ENCODE measurements at places on chromosomes 12 and 14. TPM values are rescaled to one million over a fixed set of nuclear protein-coding genes. Genes with fewer than 3 reads are reported as not detected.

The COCH gene
- total RNA-seq: 30.0 TPM

The OAS1 gene
- not detected for total RNA-seq

The SYCP3 gene
- 0.07 TPM for total RNA-seq

The SERPINA10 gene
- total RNA-seq: not detected

The PIK3C2G gene
- total RNA-seq: not detected

The FOXG1 gene
- 0.29 TPM for total RNA-seq

The PRH2 gene
- not detected for total RNA-seq

The CCDC38 gene
- total RNA-seq: not detected

DNA sequence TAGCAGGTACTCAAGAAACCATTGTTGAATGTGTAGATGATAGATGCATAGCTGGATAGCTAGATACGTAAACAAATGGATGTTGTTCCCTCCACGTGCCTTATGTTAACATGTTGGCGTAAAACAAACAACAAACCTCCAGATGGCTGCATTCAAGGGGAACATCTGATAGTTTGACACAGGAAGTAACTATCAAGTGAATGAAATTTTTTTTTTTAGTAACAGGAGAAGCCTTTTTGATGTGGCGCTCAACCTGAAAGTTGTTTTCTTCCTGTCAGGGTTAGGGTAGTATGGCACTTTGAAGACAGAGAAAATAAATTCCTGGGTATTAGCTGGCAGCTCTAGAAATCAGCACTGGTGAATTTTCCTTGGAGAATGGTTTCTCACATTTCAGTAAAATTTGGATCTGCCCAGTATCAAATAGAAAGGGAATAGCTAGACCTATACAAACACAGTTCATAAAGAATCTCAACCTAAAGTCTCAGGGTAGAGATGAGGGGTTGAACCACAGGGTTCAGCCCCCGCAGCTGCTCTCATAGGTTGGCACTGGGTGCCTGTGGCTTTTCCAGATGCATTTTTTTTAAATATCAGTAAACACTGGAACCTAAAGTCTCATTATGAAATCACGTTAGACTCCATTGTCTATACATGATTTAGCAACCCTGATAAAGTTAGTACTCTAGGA lies 18.8 kb upstream of the RAP1B start:
- no peak for DNase-seq

- DNase-seq: no peak
Measured at GRCh38 chr12:108313606-108314351, 25.3 kb downstream of the CMKLR1 start.

DNA sequence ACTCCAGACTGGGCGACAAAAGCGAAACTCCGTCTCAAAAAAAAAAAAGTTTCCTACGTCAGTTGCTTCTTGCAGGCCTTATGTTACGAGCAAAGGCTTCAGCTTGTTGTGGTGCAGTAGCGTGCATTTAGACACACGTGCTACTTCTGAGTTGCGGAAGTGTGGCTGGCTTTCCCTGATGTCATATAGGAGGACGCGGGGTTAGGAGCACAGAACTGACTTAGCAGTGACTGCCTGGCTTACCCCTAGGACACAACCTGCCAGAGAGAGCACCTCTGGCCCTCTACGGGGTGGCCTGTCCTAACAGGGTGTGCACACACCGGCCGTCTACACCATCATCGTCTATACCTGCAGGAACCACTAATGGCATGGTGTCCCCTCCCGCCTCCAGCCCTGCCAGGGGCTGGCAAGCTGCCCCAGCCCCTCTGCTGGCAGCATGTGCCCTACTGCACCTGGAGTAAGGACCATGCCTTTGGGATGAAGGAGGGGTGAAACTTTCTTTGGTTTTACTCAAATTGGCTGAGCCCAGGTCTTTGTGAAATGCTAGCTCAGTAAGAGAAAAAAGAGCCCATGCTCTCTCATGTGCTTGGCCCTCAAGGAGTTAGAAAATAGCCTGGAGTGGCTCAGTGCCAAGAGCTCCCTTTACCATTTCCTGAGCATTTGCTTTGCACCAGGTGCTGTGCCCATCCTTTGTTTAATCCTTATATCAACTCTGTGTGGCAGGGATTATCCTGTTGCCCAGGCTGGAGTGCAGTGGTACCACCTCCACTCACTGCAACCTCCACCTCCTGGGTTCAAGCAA lies 1.7 kb upstream of the GPR68 start:
- DNase-seq: no peak

GRCh38 chr14:75244121-75244520 lies 34.5 kb upstream of the FOS start:
- no peak for DNase-seq

- DNase-seq: no peak
Measured at GRCh38 chr14:71290960-71291466, 383.8 kb downstream of the PCNX1 start.

GRCh38 chr14:59630288-59630963 lies 53.8 kb upstream of the CCDC175 start:
- peak; percentile 68 for DNase-seq

GRCh38 chr12:92109613-92110012 lies 36.0 kb downstream of the BTG1 start:
- DNase-seq: no peak

- no peak for DNase-seq
Measured at GRCh38 chr12:93369505-93369904, 8.2 kb upstream of the NUDT4 start.

DNA sequence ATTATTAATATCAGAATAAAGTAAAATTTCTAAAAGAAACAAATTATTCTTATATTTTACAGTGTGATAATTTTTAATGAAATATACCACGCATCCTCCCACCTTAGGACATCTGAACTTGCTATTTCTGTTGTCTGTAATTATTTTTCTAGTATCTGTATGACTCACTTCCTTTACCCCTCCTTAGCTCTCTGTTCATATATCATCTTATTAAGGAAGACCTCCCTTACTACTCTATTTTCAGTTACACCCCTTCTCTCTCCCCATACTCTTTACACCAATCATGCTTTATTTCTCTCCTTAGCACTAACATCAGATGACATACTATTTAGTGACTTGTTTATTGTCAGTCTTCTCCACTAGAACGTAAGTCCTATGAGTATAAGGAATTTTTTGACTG lies 34.2 kb upstream of the C12orf50 start:
- no peak for DNase-seq

GRCh38 chr12:169528-170370 lies 44.2 kb downstream of the SLC6A12 start:
- no peak for DNase-seq

DNA sequence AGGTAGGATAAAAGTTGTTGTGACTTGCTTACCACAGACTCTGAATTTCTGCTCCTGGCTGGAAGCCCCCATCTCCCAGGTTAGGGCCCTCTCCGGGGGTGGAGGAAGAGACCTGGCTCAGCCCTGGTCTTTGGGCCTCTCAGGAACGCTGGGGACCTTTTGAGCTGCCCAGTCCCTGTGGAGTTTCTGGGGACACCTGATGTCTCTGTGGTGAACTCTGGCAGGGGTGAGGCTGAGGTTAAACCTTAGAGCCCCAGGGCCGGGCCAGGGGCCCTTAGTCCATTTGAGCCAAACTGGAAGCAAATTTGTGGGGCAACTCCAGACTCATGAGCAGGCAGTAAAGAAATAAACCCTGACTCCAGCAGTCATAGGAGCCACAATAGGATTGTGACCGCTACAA lies 112.1 kb downstream of the ADGRD1 start:
- no peak for DNase-seq

- DNase-seq: peak; percentile 75
Measured at GRCh38 chr14:104132981-104133380, 5.4 kb upstream of the KIF26A start.

DNA sequence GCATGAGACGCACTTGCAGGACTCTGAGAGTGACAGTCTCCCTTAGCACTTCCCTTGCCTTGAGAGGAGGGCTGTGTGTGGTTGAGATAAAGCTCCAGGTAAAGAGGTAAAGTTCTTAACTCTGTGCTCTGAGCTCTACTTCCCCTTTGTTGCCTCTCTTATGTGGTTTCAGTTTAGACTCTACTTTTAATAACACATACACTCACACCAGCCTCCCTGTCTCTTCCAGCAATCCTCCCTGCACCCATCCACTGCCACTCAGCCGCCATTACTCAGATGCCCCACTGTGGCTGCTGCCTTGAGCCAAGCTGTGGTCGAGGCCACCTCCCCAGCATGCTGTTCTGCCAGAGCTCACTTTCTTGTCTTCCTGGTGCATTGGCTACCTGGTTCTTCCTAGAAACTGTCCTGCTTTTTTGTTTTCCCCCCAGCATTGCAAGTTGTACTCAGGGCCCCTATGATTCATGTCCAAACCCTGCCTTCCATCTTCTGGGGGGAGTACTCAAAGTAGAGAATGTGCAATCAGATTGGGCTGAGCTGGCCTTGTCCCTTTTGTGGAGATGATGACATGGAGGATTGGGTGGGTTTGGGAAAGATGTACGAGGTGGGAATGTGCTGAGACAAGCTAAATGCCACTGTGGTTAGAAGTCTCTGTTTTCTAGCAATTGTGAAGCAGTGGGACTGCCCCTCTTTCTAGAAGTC lies 115.5 kb upstream of the PARP11 start:
- no peak for DNase-seq

GRCh38 chr14:49622022-49622607 lies 1.5 kb downstream of the MGAT2 start:
- DNase-seq: no peak

GRCh38 chr12:130461447-130461815 lies 123.7 kb downstream of the PIWIL1 start:
- DNase-seq: no peak

- no peak for DNase-seq
Measured at GRCh38 chr14:32370714-32371113, 41.6 kb downstream of the AKAP6 start.

DNA sequence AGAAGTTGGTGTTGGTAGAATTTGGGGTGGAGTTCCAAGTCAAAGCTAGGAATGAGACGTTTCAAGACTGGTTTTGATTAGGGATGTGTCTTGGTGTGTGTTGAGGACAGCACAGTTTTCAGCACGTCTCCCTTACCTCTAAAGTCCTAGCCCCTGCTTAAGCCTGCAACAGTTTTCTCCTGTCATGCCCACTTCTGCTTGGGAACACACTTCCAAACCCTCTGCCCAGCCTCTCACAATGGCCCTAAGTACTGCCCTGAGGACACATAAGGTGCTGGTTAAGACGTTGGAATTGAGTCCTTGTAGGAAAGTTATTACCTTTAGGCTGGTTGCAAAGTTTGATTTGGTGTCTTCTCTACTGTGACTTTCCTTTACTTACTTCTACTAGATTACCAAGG lies 710 bp upstream of the BMAL2 start:
- no peak for DNase-seq

GRCh38 chr14:81138429-81138828 lies 82.3 kb downstream of the GTF2A1 start:
- no peak for DNase-seq

DNA sequence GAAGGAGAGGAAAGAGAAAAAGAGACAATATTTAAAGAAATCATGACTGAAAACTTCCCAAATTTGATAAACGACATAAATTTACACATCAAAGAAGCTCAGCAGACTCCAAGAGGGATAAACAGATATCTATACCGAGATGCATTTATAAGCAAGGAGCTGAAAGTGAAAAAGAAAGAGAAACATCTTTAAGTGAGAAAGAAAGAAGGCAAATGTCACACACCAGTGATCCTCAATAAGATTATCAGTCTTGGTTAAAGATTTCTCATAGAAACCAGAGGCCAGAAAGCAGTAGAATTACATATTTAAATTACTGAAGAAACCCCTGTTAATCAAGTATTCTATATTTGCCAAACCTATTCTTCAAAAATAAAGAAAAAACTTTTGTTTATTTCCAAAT lies 424.2 kb downstream of the SLC16A7 start:
- DNase-seq: no peak

- DNase-seq: no peak
Measured at GRCh38 chr12:112179341-112179740, 54.0 kb downstream of the TRAFD1 start.

DNA sequence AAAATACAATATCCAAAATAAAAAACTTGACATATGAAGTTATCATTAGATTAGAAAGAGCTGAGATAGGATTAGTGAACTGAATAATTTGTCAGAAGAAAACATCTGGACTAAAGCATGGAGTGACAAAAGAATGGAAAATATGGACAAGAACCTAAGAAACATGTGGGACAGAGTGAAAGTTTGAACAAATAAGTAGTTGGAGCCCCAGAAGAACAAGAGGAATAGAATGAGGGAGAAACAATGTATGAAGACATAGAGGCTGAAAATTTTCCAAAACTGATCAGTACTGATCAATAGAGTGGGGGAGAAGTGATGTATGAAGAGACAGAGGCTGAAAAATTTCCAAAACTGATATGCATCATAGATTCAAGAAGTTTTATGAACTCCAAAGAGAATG lies 170.6 kb upstream of the CRY1 start:
- DNase-seq: no peak

GRCh38 chr12:80634903-80635302 lies 72.5 kb upstream of the MYF6 start:
- no peak for DNase-seq

- DNase-seq: no peak
Measured at GRCh38 chr14:23568021-23568599, 519 bp upstream of the AP1G2 start.

DNA sequence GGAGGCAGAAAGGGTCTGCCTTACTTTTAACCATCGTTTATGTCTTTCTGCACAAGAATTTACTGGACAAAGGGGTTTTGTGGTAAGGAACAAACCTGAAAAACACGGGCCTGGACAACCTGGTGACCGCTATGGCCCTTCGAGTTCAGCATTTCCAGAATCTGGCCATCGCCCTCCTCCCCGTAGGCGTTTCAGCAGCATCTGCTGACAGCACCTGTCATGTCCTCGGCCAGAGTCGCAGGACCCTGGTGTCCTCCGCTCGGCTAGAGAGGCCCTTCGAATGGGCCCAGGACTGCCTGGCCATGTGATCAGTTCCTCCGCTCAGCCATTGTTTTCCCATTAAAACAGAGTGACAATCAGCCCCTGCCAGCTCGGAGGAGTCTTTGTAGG lies 142.8 kb upstream of the FKBP4 start:
- no peak for DNase-seq

- no peak for DNase-seq
Measured at GRCh38 chr14:56087671-56088471, 30.3 kb upstream of the PELI2 start.

DNA sequence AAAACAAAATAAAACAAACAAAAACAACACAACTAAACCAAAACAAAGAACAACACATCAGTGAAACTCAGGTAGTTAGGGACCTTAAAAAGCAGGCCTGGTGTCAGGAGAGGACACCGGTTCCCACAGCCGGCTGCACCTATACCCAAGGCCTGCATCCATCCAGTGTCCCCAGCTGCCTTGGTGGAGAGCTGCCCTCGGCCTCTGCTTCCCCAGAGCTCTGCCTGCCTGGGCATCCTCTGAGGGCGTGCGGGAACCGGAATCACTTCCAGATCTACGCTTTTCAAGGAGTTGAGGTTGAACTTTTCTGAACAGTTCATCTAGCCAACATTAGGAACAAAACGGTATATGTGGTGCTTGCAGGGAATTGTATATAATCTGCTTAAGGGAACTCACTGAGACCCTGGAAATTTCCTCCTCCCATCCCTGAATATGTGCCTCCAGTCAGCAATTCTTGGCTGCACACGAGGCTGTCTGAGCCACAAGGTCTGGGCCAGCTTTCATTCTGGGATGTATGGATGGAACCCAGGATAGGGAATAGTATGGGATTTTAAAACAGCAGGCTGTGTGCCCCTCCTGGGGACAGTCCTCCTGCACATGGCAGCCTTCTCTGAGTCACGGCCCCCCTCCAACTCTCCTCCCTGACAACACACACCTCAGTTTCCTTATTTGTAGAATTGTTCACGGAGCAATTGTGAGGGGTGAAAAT lies 319.0 kb upstream of the RTL1 start:
- peak; percentile 43 for DNase-seq
